ENCODE measurements at places on chromosomes 7 and 10.

DNA sequence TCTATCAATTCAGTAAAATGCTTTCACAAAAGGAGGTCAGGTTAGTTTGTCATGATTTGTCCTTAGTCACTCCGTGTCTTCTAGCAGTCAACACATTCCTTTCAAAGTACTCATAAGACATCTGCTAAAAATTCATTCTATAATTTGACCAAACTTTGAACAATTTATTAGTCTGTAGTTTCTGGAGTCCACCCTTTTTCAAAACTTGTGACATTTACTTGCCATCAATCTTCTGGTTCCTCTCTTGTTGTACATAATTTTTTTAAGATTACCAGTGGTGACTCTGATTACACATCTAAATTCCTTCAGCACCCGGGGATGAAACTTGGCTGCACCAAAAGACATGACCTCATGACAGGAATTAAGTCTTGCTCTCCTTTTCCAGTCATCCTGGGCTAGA, 130.1 kb downstream of the NEBL start:
- DNase-seq: no peak

DNA sequence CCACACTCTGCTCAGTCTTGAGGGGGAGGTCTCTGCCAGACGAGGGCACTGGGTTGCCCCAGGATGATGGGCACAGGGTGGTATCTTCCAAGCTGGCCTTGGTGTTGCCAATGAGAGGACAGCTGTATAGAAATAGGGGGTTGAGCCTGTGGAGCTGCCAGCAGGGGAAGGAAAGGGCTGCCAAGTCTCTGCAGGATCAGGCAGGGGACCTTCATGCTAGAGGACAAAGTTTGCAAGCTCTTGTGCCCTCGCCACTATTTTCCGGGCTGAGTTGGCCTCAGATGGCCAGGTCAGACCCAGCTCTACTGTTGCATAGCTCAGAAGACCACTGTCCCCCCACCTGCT, 68.7 kb downstream of the ARHGAP22 start:
- DNase-seq: no peak

DNA sequence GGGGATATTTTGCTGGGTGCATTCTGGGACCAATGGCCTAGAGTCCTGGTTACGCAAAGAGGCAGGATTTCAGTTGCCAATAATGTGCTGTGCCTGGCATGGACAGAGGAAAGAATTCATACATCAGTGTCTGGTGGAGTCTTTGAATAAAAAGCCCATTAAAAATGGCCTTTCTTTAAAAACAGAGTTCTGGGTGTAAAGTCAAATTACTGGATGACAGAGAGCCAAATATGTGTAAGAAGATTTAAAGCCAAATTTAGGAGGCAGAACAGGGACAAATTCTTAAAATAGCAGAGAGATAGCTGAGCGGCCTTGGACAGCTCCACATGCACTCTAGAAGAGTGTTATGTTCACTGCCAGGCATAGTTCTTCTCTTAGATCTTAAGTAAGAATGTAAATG, 60.8 kb upstream of the MEOX2 start:
- DNase-seq: no peak

DNA sequence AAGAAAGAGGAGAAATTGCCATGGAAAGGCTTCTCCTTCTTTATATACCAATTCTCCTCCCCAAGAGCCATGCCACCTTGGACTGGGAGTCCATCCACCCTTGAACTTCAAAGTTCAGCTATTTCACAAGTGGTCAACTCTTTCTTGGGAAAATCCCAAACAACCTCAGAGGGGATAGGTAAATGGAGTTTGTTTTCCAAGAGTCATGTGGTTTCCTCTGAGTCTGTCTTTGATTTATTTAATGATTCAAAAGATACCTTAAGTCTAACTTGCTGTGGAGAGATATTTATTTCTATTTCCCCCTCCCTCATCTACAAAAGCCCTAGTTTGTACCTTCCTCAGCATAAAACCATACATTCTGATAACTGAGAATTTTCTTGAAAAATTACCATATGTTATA, 758.6 kb upstream of the IGFBP3 start:
- DNase-seq: no peak
